ENCODE measurements at places on chromosomes 7 and 10.

GRCh38 chr7:155815332-155816191, 3.3 kb upstream of the SHH start:
- peak; percentile 18 for DNase-seq

GRCh38 chr7:100171840-100172239, 3.4 kb upstream of the GAL3ST4 start:
- DNase-seq: no peak

DNA sequence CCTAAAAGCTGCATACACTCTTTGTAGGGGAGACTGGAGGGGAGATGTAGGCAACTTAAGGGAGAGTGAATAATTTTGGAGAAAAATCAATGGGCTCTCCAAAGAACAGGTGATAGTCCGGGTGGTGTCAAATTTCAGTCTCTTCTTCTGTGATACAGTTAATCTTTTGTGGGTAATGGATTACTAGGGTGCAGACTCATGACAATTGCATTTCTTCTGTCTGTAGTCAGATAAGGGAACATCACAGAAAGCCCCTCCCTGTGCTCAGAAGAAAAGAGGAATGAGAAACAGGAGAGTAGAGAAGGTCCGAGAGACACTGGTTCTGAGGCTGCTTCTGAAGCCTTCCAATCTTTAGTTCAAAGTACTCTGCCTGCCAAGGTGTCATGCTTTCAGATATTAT, 1140.7 kb upstream of the LRRN3 start:
- DNase-seq: no peak

DNA sequence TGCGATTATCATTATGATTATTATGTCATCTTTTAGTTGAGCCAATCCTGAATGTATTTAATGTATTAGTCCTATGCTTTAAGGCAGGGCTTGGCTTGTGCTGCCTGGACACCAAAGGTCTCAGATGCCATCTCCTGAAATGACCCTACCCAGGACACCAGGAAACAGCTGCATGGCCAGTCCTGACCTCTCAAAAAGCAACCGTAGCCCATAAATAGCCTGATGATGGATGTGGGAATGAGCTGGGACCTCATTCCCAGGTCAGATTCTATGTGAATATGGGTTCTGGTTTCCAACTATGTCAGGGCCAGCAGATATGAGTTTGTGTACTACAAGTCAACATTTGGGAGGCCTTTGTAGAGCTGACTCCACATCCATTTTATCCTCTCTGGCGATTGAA, 438.4 kb downstream of the NRG3 start:
- DNase-seq: no peak

DNA sequence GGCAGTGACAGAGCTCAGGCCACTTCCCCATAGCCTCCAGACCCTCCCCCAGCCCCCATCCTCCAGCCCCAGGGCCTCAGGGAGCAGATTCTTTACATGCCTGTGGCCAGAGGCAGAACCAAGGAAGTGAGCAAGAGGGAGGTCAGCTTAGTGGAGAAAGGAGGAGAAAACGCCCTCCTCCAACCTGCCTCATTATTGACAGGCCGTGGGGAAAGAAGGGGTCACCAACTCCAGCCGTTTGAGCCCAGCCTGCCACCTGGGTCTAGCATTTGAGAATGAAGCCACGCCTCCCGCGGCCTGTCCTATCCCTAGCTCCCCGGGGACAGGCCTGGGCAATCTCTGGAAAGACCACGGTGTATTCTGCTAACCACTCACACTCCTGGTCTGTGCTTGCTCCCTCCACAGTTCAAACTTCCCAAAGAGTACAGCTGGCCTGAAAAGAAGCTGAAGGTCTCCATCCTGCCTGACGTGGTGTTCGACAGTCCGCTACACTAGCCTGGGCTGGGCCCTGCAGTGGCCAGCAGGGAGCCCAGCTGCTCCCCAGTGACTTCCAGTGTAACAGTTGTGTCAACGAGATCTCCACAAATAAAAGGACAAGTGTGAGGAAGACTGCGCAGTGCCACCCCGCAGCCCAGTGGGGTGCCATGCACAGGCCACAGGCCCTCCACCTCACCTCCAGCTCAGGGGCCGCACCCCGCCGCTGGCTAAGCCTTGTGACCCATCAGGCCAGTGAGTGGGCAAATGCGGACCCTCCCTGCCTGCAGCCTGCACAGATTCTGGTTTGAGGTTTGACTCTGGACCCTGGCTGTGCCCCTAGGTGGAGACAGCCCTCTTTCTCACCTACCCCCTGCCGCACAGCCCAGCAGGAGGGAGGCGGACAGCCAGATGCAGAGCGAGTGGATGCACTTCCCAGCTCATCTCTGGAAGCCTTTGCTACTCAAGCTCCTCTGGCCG, 14.3 kb upstream of the TRIM8 start:
- DNase-seq: peak; percentile 64

DNA sequence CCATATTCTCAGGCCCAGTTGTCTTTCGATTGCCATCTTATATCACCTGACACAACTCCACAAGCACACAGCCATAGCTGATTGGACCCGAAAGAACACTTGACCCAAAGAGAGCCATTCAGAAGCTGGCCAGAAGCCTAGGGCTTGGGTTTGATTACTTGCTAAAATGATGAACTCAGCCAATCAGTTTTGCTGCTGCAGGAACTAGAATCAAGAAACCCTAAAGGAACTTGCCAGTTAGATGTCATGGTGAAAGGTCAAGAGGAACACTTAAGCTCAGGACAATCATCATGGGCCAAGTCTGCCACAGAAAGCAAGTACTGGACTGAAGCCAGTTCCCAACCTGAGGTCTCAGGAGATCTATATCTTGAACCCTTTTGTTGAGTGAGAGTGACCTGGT, 150.0 kb downstream of the SGMS1 start:
- no peak for DNase-seq

DNA sequence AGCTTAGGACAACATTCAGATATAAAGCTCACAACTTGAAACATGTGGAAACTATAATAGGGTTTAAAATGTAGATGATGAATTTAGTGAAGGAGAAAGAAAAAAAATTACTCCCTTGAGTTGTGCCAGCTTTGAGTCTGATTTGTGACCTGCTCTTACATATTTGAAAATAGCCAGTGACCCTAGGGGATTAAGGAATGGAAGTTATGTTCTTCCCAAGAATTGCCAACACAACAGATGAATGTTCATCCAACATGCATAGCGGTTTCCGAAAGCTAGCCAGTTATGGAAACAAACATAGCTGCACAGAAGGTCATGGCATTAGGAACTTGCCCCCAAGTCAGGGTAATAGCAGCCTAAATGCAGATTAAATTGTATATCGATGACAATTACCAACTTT, 10.8 kb downstream of the TMEM196 start:
- no peak for DNase-seq

GRCh38 chr7:3404501-3404900, 103.4 kb downstream of the SDK1 start:
- no peak for DNase-seq

- DNase-seq: no peak
Observed at GRCh38 chr7:158096582-158096981, 491.0 kb downstream of the PTPRN2 start.

DNA sequence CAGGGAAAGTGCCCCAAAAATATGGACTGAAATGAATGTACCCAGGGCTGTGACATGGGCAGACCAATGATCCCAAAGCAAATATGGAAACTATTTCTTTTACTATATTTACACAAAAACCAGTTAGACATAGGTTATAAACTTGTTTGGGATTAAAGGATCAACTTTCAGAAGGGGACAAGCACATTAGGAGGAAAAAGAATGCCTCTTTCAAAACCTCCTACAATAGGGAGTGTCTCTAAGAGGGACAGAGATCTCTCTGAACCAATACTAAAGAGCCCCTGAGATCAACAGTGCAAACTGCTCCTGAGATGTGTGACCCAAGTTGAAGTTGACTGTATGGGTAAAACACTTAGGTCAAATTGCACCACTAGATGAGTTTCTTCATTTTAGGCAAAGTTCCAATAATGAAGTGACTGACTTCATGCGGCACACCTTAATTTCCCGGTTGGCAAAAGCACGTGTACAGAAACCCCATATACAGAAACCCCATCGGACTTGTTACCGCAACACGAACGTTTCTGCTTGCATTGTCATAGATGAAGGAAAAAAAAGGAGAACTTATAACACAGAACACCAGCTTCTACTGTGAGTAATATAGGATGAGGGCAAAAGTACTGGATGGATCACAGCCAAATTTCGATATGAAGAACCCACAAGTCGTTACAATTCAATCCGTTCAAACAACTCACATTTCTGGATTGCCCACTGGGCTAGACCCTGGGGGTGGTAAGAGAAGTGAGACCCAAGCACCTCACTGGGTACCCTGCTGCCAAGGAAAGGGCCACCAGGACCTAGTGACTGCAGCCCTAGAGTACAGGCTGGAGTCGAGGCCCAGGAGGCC, 4.3 kb downstream of the SVIL start:
- DNase-seq: no peak

DNA sequence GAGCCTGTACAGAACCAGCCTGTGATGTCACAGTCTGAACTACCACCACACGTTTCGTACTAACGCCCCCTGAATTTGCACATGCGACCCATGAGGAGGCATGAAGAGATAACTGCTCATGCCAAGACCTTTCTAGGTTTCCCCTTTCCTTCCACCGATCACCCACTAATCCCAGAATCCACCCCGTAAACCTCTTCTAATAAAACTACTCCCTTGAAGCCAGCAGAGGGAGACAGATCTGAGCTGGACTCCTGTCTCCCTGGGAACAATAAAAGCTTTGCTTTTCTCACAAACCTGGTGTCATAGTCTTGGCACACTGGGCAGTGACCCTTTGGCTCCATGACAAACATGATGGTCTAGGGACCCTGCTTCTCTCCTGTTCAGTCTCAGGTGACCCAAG, 144.5 kb downstream of the FRMD4A start:
- peak; percentile 71 for DNase-seq

- DNase-seq: no peak
Observed at GRCh38 chr7:17584822-17585221, 286.4 kb downstream of the AHR start.

DNA sequence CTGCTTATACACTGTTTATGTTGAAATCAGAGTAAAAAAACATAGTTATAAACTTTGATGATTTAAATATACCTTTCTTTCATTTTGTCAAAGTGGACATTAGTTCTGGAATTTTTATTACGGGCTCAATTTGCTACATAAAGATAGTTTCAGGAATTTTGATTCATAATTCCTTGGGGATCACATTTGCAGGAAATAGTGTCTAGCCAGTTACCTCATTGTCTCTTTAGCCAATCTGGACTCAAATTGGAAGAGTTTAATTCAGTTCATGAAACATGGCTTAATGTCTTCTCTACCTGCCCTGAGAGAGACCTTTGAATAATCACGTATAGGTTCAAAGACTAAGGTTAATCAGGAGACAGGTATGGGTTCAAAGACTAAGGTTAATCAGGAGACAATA, 262.6 kb downstream of the HGF start:
- no peak for DNase-seq

DNA sequence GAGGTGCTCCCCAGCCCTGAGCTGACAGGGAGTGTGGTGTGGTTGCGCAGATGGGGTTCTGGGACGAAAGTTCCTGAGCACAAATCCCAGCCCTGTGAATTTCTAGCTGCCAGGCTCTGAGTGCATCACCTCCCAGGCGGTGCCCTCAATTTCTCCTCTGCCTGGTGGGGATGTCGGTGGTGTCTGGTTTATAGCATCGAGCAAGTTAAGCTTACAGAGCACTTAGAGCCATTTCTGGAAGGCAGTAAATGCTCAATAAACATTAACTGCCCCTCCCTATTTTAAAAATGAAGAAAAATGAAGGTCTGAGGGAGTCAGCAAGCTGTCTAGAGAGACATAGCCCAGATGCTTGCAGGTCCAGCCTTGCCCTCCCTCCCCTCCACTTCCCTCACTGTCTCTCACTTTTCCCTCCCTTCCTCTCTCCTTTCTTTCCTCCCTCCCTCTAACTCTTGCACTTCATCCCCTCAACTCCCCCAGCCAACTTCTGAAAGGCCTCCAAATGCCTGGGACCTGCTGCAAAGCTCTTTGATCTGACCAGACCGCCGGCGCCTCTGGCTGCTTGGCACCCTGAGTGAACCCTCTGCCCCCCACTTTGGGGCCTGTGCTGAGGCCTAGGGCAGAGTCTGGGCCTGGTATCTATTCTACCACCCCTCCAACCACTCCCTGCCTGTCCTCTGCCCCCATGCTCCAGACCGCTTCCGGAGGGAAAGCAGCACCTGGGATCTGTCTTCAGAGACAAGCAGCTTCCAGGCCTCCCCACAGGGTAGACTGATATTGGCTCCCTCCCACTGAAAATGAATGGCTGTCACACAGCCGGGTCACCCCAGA, 438.3 kb downstream of the RPS24 start:
- no peak for DNase-seq

DNA sequence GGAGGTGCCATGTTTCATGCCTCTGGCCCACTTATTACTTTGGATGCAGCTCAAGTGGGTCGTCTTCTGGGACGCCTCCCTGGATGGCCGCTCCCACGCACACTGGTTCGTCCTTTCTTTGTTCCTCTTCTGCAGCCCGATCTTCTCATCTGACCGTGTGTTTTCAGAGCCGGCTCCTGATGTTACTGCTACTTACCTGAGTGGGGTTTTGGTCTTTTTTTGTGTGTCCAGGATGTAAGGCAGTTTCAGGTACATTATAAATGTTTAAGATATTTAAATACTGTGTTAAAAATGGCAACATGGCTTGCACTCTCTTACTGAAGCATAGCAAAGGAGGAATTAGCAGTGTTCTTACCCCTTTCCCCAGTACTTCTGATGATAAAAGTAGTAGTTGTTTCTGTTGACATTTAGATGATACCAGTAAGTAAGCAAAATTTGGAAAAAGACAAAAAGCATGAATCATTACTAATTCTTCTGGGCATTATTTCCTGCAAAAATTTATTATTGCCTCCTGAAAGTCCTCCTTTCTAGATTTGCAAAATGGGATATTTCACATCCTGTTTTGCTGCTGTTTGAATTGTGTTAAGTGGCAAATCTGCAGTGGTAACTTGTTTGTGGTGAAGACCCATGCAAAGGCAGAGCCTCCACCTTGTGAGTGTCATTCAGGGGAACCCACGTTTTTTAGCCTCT, 59.4 kb downstream of the SHH start:
- no peak for DNase-seq

GRCh38 chr10:98261436-98262277, 6.3 kb downstream of the LOXL4 start:
- DNase-seq: no peak

GRCh38 chr7:50970092-50970491, 187.4 kb upstream of the GRB10 start:
- peak; percentile 55 for DNase-seq

GRCh38 chr10:44306762-44307161, 78.1 kb downstream of the CXCL12 start:
- DNase-seq: no peak

GRCh38 chr7:144812379-144813283, 23.2 kb downstream of the TPK1 start:
- no peak for DNase-seq

GRCh38 chr7:81682873-81683272, 87.0 kb downstream of the HGF start:
- no peak for DNase-seq

- DNase-seq: no peak
Observed at GRCh38 chr7:94394437-94395140, at the start of gene COL1A2. COL1A2 (plus strand) TSS chr7:94394895; CDS start chr7:94395032, 137 bp downstream.

DNA sequence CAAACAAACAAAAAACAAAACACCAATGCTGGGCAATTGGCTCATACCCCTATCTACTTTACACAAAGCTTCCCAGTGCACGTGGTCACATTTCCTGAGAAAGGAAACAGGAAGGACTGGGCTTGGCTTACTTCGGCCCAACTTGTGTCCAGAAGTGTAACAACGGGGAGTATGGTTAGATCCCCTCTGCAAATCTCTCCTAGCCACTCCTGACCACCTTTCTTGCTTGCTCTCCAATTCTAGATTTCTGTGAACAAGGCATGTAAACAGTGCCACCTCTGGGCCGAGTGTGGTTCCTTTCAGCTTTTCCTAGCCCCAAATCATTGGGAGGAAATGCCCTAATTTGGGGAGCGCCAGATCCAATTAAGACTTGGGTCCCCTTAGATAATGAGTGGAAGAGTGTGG, 21.0 kb upstream of the FRAT2 start:
- peak; percentile 46 for DNase-seq
